ENCODE measurements at places on chromosomes 4 and X. TPM values are rescaled to one million over a fixed set of nuclear protein-coding genes. Genes with fewer than 3 reads are reported as not detected.

DNA sequence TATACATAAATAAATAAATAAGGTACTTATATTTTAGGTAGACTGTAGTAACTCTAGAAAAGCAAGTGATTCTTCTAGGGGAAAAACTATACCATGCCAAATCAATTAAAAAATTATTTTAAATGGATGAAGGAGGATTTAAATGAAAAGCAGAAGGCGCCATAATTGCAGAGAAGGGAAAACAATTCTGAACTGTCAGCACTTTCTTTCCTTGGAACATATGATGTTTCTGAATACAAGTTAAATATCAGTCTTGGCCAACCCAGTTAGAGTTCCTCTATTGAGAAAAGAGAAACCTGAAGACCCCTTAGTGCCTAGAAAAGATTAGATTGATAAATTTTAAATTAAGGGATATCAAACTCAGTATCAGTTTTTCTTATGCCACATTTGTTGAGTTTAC is 75.8 kb downstream of the ADAM29 start:
- no peak for ATAC-seq

DNA sequence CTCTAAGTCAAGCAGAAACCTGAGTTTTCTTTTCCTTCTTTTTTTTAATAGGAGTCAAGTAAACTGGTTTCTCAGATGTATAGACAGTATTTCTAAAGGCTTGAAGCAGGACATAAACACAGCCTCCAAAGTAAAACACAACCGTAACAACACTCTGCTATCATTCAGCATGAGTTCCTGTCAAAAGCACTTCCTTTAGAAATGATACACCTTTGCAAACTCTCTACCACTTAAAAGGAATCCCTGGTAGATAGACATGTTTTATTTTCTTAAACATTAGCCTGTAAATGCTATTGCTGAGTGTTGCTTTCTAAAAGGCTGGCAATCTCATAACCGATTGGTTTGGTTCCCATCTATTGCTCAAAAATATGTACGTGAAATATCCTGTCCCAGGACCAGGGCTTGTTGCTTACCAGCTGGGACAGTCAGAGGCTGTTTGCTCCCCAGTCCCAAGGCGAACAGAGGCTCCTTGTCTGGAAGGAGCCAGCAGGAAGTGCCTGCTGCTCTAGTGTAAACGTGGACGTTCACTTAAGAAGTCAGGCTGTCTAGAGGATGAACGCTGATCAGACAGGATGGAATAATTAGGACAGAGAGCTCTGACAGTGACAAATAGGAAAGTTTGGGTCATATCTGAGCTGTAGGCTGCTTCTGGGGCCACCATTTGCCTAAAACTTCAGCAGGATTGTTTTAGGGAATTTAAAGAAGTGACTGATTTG is 173.9 kb upstream of the KLF3 start:
- ATAC-seq = peak; percentile 69

- no peak for ATAC-seq
These were observed 7.0 kb upstream of the TRPC5OS start for GRCh38 chrX:111868726-111869638.

- ATAC-seq = no peak
These were observed 146.5 kb upstream of the PUDP start for GRCh38 chrX:7294483-7294882.

CXCL11 gene
- total RNA-seq = not detected

DNA sequence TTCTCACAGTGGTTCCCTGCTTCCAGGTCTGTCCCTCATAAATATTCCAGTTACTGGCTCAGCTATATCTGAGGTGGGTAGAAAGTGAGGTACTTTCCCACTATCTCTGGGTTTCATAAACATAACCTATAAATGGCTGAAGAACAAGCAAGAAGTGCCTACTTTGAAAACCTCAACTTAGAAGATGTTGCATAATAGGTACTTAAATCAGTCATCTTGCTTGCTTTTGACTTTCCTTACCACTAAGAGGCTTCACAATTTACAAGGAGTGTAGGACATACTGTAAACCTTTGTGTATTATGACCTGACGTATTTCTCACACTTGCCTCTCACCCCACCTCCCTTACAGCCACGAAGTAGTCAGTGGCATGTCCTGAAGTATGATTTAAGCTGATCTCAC is 145.9 kb downstream of the PCDH19 start:
- peak; percentile 32 for ATAC-seq

DNA sequence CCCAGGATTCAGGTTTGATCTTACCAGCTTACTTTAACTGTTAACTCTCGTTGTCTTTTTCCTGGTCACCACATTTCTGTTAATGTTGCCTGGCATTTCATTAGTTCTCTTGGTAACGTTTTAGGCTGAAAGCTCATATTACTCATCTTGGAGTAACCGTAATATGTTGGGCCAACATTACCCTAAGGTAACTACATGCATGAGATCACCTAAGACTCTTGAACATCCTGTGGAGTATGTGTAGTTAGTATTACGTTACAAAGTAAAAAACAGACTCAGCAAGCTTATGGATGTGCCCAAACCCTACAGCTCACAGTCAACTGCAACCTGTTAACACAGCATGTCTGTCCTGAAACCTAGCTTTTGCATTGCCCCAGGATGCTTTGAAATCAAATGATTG is 203.3 kb upstream of the HS3ST1 start:
- no peak for ATAC-seq

ARSJ gene
- total RNA-seq = not detected

MAML3 gene
- 0.98 TPM for total RNA-seq

GRCh38 chr4:81352446-81352835 is 119.3 kb downstream of the RASGEF1B start:
- ATAC-seq = no peak

Data from activated T-helper 17 cell treated with anti-CD3 and anti-CD28 coated beads, Interleukin-2, amount 50 U/mL, for 72 hours (primary cell).